ENCODE measurements at places on chromosomes 3 and 15. TPM values are rescaled to one million over a fixed set of nuclear protein-coding genes. Genes with fewer than 3 reads are reported as not detected.

The KBTBD12 gene
- not detected for total RNA-seq

The ZBED2 gene
- total RNA-seq = not detected

The TM4SF1 gene
- total RNA-seq = 87.2 TPM

The CKMT1B gene
- not detected for total RNA-seq
